Thoracic aorta (tissue), 2 donors: ENCODE measurements at places on chromosomes 16 and 17.

- DNase-seq, result no peak
These were observed 477 bp upstream of the OSGIN1 start for GRCh38 chr16:83952587-83952939.

DNA sequence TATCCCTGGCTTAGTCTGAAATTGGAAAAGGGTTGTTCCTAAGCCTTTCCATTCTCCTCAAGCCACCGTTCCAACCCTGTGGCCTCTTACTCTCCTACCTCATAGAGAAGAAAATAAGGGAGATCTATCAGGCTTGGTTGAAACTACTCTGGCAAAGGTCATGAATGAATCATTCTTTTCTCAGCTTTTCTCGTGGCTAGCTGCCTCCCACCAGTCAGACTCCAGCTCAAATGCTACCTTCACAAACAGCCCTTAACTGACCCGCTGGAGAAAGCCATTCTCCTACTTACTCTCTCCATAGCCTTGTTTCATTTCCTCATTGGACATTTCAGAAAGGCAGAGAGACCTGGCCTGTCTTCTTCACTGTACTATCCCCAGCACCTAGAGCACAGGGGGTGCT lies 8.9 kb downstream of the MYH10 start:
- no peak for DNase-seq

GRCh38 chr17:49401971-49402611 lies 12.6 kb downstream of the PHB1 start:
- no peak for DNase-seq

DNA sequence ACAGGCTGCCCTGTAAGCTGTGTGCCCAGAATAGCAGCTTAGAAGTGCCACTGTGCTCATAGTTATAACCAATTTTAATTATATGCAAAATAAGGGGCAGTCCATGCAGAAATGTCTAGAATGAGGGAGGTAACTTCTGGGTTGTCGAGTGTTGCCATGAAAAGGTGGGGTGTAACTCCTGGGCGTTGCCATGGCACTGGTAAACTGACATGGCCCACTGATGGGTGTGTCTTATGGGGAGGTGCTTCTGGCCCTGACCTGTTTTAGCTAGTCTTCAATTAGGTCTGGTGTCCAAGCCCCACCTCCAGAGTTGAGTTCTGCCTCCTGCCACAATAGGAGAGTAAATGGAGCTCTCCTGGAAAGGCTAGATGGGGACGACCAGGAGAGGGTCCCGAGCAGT lies 120.6 kb downstream of the SALL1 start:
- no peak for DNase-seq

DNA sequence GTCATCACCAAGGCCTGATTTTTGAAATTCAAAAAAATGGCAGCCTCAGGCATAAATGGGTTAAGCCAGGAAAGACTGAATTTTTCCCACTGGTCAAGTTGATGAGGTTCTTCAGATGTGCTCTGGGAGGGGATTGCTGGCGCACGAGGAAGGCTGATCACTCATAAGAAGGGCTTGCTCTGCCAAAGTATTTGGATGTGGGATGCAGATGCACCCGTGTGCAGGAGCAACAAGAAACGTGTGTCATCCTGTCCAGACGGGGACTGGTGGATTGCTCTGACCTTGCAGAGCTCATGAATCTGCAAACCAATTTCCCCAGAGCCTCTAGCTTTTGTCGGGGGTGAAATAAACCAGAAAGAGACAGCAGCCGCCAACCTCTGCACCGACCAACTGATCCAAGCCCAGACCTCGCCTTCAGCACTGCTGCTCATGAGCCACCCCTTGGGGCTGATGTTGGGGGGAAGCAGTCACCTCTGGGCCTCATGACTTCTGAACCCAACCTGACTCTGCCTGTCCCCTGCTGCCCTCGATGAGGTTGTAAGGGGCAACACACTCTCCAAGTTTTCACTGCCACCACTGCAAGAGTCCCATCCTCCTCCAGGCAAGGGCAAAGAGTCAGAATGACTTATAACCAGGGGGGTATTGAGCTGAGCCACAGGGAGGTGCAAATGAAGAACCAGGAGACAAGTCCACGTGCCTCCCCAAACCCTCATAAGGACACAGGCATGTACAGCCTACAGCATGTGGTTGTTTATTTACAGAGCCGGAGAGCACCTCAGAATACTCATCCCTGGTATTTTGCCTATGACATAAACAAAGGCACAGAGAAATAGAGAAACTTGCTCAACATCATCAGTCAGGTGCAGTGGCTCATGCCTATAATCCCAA lies 452.0 kb downstream of the SOX9 start:
- no peak for DNase-seq

DNA sequence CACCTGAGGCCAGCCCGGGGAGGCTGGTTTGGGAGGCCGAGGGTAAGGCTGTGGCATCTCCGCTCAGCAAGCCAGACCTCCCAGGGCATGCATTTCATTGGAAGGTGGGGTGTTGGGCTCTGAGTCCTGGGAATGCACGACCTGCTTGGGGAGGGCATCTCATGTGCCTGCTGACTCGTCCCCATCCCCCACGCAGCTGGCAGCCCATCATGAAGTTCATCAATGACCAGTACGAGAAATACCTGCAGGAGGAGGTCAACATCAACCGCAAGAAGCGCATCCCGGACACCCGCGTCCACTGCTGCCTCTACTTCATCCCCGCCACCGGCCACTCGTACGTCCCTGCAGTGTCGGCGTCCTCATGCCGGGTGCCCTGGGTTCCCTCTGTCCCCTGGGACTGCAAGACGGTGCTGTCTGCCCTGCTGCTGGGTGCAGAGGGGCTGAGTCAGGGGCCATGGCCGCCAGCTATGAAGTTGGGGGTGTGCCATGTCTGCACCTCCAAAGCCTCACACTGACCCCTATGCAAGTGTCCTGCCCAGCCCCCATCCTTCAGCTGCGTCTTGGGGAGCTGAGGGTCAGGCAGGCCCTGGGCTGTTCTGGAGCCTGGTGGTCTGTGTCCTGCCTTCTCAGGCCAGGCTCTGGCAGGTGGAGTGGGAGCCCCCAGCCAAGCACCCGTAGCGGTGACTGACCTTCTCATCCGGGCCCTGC lies 347.9 kb downstream of the SEC14L1 start:
- DNase-seq, result no peak

DNA sequence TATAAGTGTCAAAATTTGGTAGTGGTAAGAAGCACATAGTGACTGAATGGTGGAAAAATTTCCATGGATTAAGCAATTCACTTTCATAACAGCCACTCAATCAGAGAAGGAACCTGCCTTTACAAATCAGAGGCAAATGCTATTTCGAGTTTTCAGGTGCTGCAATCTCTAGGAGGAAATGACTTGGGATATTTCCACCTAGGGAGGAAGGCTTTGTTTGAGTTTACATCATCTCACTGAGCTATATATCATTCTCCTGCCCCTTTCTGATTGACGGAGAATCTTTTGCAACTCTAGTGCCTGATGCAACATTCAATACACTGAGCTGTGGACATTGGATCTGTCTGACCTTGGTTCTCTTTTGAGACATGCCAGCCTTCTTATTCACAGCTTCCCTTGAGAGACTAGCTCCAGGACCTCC lies 26.3 kb downstream of the MARCHF10 start:
- DNase-seq, result no peak

GRCh38 chr16:84685210-84685609 lies 14.6 kb upstream of the USP10 start:
- no peak for DNase-seq

- DNase-seq, result no peak
These were observed 98.8 kb downstream of the NLK start for GRCh38 chr17:28141313-28141712.

- DNase-seq, result no peak
These were observed 358.6 kb upstream of the ASIC2 start for GRCh38 chr17:33651686-33652085.

DNA sequence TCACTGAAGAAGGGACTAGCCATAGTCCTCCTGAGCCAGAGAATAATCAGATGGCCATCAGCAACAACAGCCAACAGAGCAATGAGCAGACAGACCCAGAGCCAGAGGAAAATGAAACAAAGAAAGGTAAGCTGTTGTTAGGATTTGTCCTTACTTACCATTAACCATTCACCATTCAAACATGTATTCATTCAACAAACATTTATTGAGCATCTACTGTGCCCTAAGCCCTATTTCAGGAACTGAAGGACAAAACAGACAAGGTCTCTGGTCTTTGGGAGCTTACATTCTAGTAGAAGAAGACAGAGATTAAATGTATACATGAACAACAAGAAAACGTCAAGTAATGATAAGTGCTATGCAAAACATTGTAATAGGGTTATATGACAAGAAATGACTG lies 19.3 kb downstream of the OGFOD1 start:
- DNase-seq, result no peak

DNA sequence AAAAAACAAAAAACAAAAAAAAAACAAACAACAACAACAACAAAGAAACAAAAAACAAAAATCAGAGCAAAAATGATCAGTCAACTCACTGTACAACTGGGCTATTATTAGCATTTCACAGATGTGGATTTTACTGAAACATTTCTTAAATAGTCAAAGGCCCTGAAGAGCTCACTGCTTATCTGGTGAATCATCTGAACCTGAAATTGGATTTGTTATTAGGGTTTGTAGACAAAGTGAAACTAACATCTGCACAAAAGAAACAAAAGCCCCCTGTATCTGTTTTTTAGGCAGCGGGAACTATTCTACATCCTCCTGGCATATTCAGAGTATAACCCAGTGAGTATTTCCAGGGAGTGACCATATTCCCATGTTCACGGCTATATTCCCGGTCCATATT lies 32.6 kb upstream of the KSR1 start:
- DNase-seq, result no peak

DNA sequence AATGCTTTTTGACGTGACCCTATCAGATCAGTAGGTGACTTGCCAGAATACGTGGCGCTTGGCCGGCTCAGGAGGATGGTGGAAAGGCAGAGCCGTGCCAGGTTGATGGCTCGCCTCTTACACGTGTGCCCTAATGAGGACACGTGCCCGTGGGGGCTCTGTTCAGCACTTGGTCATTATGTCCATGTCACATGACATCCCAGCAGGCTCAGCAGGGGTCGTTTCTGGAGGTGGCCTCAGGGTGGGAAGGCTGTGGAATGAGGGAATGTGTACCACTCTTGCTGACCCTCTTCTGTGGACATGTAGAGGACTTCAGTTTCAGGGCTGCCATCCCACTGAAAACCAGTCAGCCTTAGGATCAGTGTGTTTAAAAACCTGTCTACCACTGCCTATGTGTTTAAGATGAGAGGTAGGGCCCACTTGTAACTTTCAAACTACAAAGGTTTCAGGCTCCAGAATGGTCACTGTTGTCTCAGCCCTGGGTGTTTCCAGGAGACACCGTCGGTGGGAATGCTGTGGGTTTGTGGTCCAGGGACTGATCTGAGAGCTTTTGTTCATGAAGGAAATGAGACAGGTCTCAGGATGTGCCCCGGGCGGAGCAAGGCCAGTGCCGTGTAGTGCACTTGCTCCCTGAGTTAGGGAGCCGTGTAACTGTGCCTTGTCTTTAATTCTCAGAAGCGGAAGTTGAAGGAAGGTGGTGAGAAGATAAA lies 12.1 kb downstream of the UBN1 start:
- DNase-seq, result no peak

DNA sequence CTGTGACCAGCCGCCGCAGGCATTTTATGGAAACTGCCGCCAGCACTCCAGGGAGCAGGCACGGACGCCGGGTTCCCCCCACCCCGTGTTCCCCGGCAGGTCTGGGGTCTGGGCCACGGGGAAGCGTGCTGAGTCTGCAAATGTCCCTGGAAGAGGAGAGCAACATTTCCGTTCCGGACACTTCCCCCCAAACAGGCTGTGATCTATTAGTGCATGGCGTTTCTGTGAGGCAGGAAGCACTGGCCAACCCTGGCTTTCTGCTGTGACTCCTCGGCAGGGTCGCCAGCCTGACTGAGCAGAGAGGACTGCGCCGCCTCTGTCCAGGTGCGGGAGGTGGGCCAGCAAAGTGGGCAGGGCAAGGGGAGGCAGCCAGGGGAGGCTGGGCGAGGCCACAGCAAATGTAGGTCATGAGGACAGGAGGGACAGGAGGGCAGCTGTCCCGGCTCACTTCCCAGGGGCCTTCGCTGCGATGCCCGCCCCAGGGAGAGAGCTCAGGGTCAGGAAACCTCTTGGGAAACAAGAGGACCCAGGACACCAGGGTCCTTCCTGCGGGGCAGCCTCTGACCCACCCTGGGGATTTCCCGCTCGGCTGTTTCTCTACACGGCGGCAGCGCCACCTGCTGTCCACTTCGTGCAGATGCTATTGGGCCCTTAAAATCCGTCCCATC lies 9.5 kb downstream of the FOXF1 start:
- no peak for DNase-seq

DNA sequence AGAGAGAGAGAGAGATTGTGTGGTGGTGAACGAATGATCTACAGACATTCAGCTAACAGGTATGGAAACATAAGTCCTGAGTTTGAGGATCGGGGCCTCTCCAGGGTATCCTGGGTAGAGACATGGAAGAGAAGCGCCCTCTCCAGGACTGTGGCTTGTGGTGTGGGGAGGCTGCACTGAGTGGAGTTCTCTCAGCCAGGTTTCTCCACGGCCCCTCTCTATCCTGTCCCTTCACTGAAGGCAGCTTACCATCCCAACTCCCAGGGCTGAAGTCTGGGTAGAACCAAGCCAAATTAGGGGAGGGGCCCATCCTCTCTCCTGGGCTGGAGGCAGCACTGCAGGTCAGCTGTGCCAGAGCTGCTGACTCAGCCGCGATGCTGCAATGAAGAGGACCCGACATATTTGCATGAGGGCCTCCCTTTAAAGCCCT lies 6.2 kb downstream of the C1QL1 start:
- no peak for DNase-seq

- DNase-seq, result no peak
These were observed 155.4 kb upstream of the GOT2 start for GRCh38 chr16:58889516-58889915.

DNA sequence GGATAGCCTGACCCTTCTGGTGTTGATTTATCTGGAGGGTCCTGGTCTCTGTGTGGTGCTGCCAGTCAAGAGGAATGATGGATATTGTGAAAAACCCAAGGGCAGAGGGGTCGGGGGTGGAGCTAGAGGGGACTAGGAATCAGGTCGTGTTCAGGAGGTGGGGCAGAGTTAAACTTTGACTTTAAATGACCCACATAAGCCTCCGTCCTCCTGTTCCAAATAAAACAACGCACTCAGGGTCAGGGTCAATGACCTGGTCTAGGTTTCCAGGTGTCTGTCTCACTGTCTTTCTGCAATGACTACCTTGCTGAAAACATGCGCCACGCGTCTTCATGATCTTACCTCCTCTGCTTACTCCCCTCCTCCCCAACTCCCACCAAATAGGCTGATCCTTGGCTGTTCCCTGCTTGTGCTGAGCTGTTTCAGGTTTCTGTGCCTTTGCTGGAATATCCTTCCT lies 14.7 kb downstream of the AOC3 start:
- no peak for DNase-seq

- DNase-seq, result peak; percentile 37
These were observed 1.6 kb downstream of the LASP1 start for GRCh38 chr17:38871247-38872015.

- no peak for DNase-seq
These were observed 9.9 kb downstream of the PSME3IP1 start for GRCh38 chr16:57175896-57176295.
